ENCODE measurements at places on chromosomes 1 and 21.

DNA sequence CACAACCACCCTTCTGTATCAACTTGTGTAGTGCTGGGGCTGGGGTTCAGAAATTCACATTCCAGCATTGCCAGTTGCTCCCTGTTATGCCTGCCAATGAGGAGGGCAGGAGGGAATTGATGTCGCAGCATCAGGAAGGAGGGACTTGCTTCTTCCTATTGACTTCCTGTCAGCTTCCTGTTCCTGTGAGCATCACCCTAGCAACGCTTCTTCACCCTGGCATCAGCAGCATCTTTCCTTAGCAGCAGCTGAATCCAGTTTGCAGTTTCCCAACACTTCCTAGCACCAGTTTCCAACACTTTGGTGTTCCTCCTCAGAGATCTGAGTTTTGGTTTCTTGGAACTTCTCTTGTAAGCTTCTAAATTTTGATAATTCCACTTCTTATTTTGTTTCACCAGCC is 8.9 kb upstream of the TRIM62 start:
- no peak for DNase-seq

- DNase-seq = peak; percentile 14
Measured at GRCh38 chr1:235632506-235633401, 16.8 kb downstream of the GNG4 start.

DNA sequence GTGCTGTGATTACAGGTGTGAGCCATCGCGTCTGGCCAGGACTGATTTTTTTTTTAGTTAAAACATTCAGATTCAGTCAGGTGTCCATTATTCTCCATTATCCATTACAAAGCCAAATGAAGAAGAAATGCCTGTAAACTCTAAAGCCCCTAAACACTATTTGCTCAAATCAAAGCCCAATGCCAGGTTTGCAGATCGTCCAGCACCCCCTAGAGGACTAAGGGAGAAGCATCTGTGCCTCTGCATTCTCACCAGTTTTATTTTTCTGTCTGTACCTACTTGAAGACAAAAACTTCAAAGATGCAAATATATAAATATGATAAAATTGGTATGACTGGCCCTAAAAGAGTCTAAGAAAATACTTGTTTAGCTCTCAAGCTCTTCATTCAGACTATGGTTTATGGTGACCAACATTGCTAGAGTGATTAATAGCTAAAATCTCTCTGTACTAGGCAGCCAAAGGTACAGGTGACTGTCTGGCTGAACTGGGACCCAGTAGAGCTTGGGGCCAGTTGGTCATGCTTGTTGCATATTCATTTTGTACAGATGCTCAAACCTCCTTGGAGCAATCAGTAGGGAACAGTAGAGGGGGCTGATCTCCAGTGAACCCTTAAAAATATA is 138.4 kb downstream of the SYT2 start:
- DNase-seq = no peak

- DNase-seq = no peak
Measured at GRCh38 chr1:19006837-19007271, 50.4 kb upstream of the IFFO2 start.

- no peak for DNase-seq
Measured at GRCh38 chr1:38848071-38848470, 11.5 kb downstream of the RRAGC start.

- DNase-seq = no peak
Measured at GRCh38 chr1:70415882-70416281, 4.8 kb downstream of the CTH start.

DNA sequence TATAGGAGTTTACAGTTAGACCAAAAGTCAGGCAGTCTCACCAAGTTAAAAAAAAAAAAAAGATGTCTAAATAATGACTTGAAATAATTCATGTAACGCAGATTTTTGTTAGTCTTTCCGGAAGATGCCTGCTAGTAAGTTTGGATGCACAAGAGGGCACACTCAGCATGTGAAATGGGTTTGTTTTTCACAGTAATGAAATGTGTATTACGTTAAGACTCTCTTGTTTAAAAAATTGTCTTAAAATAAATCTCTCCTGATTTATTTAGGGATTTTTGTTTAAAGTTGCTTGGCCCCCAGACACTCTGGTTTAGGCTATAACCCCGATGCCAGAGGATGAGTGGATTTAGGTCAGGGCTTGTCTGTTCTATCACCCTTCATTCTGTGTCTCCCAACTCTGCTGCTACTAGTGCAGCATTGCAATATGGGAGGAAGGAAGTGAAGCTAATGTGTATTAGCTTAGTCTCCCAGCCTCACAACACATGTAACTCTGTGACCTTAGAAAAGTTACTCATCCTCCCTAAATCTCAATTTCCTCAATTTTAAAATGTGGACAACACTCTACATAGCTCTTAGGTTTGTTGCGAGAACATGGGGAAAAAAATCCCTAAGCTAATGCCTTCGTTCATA is 25.7 kb downstream of the CTH start:
- DNase-seq = peak; percentile 7

GRCh38 chr1:92877792-92878191 is 46.0 kb downstream of the RPL5 start:
- no peak for DNase-seq

DNA sequence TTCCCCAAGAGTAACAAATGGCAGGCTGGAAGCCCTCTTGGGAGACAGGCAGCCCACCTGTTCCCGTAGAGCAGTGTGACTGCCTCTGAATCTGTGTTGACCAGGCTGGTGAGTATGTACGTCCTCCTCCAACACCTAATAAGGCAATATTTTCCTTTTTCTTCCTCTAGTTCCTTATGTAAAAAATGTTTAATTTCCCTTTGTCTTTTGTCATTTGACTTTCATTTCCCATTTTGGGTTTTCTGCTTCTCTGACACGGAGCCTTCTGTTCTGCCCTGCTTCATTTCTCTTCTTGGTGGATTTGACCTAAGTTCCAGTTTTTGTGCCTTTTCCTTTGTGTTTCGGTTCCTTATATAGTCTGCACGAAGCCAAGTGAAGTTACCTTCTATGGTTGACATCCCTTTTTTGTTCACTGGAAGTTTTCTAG is 65.8 kb upstream of the ATF3 start:
- DNase-seq = no peak

DNA sequence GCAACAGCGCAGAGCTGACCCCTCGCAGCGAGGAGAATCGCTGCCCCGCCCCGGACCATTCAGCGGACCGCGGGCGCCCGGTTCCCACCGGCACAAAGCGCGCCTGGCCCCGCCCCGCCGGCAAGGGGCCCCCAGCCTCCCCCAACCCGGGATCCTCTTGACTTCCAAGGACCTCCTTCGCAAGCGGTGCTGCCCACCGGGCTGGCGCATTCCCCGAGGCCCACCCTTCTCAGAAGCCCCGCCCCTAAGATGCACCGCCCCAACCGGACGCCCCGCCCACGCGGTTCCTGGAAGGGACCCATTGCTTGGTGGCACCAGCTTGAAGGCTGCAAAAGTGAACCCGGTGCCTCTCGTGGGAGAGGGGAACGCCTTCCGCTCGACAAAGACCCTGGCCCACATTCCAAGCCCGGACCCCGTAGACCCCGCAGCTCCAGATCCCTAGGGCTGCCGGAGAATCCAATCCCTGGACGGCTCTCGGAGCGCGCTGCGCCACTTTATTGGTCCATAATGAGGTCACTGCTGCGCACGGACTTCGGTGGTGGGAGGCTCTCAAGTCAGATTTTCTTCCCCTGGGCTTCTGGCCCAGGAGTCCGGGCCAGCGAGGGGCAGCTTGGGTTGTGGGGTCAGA is 2.0 kb downstream of the HES3 start:
- no peak for DNase-seq

GRCh38 chr1:50251702-50252101 is 143.0 kb downstream of the ELAVL4 start:
- no peak for DNase-seq

DNA sequence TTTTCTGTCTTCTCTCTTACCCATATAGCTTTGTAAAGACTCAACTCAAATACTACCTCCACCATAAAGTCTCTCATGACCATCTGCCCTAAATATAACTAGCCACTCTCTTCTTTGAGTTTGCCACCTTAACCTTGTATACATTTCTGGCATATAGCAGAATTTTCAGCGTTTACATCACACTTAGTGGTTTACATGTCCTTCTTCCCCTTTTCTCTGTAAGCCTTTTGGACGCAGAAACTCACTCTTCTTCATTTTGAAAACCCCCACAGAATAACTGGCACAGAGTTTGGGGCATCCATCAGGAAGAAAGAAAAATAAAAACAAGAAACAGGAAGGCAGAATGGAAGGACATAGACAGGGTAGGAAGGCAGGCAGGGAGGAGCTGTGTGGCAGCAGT is 131.8 kb upstream of the DUSP10 start:
- no peak for DNase-seq

GRCh38 chr1:76843821-76844464 is 23.3 kb upstream of the ST6GALNAC5 start:
- no peak for DNase-seq

- DNase-seq = no peak
Measured at GRCh38 chr1:51927029-51927428, 48.5 kb upstream of the NRDC start.

DNA sequence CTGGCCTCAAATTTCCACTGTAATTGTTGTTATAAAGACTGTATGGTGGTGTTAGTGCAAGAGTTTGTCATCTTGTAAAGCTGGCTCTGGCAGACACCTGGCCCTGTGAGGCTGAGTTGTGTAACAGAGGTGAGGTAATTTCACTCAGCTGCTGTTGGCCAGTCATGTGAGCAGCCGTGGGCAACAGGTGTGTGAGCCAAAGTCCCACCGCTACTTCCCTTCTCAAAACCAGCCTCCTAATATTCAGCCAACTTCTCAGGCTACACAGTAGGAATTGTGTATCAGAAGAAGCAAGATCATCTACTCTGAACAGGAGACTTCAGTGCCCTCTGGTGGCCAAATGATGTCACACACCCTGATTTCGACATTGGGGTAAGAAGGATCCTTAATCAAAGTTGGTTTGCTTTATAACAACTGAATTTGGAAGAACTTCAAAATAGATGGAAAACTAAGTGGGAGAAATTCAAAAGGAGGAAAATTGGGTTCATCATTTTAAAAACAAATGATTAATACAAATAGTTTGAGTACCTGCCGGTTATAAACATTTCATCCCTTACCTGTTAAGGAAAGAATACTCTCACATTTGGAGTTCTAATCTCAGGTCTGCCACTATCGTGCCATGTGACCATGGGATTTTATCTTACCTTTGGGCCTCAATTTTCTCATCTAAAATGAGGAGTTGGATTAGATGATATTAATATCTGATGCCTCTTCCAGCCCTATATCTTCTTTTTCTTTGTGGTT is 2.6 kb upstream of the CREG1 start:
- DNase-seq = no peak

GRCh38 chr1:224881762-224882211 is 47.7 kb upstream of the DNAH14 start:
- no peak for DNase-seq

GRCh38 chr1:211577277-211577818 is 1.6 kb downstream of the SLC30A1 start:
- DNase-seq = no peak

DNA sequence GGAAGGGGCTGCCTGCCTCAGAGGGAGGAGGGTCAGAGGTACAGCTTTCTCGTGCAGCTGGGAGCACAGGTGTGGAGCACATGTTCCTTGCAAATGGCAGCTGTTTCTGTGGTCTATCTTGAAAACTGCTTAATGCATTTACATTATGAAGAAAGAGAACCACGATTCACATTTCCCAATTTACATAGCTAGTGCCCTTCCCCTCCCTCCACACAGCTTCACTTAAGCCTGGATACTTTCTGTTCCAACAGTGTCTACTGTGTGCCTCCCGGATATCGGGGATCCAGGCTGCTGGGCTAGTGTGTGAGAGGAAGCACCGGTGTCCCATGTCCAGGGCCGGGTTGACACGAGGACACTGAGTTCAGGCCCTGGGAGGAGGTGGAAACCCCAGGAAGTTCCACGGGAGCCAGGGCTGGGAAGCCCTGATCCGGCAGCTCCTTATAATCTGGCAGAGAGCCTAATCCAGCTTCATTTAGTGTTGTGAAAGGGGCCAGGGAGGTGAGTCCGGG is 31.6 kb downstream of the TMCC2 start:
- DNase-seq = no peak

- no peak for DNase-seq
Measured at GRCh38 chr1:114355240-114355639, 155.8 kb downstream of the TRIM33 start.

DNA sequence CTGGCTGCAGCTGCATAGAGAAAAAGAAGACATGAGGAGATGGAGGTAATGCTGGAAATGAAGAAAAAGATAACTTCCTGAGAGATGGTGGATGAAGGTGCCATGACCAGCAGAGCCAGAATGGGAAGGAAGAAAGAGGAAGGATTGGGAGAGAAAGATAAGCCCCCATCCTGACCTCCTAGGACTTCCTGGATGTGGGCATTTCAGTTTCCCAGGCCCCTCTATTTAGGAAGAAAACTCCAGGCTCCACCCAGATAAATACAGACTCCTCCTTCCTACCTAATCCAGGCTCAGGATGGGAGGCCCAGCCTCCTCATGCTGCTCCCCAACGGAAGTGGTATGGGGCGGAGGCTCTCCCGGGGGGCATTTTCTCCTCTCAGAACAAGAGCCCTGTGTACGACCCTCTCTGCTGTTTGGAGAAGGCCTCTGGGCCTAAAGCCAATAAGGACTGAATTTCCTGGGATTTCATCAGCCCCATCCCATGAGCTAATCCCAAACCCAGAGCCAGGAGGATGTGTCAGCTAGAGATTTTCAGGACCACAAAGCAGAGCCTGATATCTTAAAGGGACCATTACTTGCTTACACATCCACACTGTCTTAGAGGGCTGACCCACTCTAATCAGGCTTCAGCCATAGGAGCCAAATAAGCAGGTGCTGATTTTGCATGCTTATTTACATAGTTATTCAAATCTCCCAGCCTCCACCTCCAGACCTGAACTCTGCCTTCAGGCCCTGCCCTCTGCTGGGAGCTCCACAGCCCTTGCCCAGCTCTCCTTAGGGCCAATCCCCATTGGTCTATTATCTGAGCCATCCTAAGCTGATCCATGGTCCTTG is 5.1 kb upstream of the ARHGEF2 start:
- DNase-seq = peak; percentile 99

- DNase-seq = no peak
Measured at GRCh38 chr1:154502066-154502743, at the start of the genes SHE and TDRD10. Gene SHE, minus strand, starts transcription at chr1:154502412. Its CDS starts 386 bp downstream, at chr1:154502026. Gene TDRD10, plus strand, starts transcription at chr1:154502219. Its CDS starts 4,685 bp downstream, at chr1:154506904.

- DNase-seq = no peak
Measured at GRCh38 chr1:116111524-116112021, 374 bp downstream of the MAB21L3 start.

DNA sequence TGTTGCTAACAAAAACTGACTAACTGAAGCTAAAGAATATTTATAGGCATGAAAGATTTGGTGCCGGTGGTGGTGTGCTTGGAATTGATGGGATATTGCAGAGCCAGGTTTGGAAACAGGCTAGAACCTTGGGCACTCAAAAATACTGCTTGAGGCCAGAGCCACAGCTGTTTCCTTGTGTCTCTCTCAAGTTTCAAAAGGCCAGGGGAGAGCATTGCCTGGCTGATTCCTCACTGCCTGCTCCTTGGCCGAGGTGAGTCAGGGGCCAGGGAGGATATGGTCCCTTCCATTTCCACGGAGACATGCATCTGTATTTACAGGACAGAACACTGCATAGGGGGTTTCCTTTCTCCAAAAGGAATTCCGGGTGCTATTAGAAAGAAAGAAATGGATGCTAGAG is 36.1 kb upstream of the IVNS1ABP start:
- no peak for DNase-seq

- DNase-seq = no peak
Measured at GRCh38 chr1:116182019-116182714, 71.0 kb downstream of the MAB21L3 start.

GRCh38 chr1:240274569-240274968 is 182.9 kb downstream of the FMN2 start:
- no peak for DNase-seq
